ENCODE measurements at places on chromosomes 7 and 10. TPM values are rescaled to one million over a fixed set of nuclear protein-coding genes. Genes with fewer than 3 reads are reported as not detected.

Gene STAG3
- 0.50 TPM for total RNA-seq

Gene SEMA3C
- 203 TPM for total RNA-seq

Gene CISD1
- 14.4 TPM for total RNA-seq

Gene TUBB8
- total RNA-seq: not detected

Gene RBP4
- total RNA-seq: not detected

Gene RNF148
- 0.83 TPM for total RNA-seq

Gene TDRD1
- total RNA-seq: not detected

Gene MBL2
- not detected for total RNA-seq

Gene ANKRD61
- total RNA-seq: 0.26 TPM

Gene HABP2
- not detected for total RNA-seq

Gene PIK3AP1
- total RNA-seq: 0.17 TPM

Gene SAMD9L
- total RNA-seq: 15.7 TPM

Gene FAM24A
- not detected for total RNA-seq

Gene RBM48
- 12.2 TPM for total RNA-seq

Gene CYP2C19
- total RNA-seq: not detected

Gene ELAPOR2
- 5.9 TPM for total RNA-seq

Gene KLF14
- total RNA-seq: under 0.01 TPM

Gene NET1
- 45.4 TPM for total RNA-seq

Gene ATOH7
- total RNA-seq: not detected

Gene STEAP4
- total RNA-seq: 0.99 TPM

Gene SEMA3A
- 60.8 TPM for total RNA-seq

Gene FHIP2A
- 25.7 TPM for total RNA-seq

Gene CALHM3
- not detected for total RNA-seq

Gene ATXN7L1
- 5.1 TPM for total RNA-seq

Gene CDC14C
- total RNA-seq: 0.17 TPM

Gene DENND11
- total RNA-seq: 6.9 TPM

Gene NACAD
- total RNA-seq: 1.3 TPM

Gene IFIT1
- 25.8 TPM for total RNA-seq

Gene NME8
- total RNA-seq: not detected

Gene BLNK
- total RNA-seq: 0.51 TPM

Gene PARD3
- total RNA-seq: 46.4 TPM

Gene EFCAB10
- total RNA-seq: not detected

Gene CYTH3
- total RNA-seq: 24.4 TPM

Gene ADAMTS14
- 1.8 TPM for total RNA-seq

Gene RAMP3
- total RNA-seq: under 0.01 TPM

Gene TMEM168
- total RNA-seq: 14.1 TPM

Gene CEP55
- 19.0 TPM for total RNA-seq

Gene FOXI2
- not detected for total RNA-seq

Gene LIPF
- not detected for total RNA-seq

Gene UBE2H
- 64.2 TPM for total RNA-seq

Gene ASB10
- total RNA-seq: not detected

Gene GPR22
- total RNA-seq: not detected

Gene TMEM130
- total RNA-seq: 0.26 TPM

Gene UROS
- total RNA-seq: 60.4 TPM
